ENCODE measurements at places on chromosomes 3 and 15.

DNA sequence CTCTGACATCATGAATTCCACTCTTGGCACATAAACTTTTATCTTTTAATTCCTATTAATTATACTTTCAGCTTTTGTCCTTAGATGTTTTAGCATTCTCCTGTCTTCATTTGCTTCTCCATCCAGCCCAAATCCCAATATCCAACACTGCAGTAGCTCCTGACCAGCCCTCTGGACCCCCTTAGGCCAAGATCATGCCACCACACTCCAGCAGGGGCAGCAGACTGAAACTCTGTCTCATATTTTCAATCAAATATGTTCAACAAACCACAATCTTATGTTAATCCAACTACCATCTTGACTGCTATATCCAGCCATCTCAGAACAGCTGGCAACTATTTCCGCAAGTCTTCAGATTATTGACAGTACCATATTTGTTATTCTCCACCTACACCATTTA, 315.8 kb upstream of the ROBO2 start:
- DNase-seq, result no peak

DNA sequence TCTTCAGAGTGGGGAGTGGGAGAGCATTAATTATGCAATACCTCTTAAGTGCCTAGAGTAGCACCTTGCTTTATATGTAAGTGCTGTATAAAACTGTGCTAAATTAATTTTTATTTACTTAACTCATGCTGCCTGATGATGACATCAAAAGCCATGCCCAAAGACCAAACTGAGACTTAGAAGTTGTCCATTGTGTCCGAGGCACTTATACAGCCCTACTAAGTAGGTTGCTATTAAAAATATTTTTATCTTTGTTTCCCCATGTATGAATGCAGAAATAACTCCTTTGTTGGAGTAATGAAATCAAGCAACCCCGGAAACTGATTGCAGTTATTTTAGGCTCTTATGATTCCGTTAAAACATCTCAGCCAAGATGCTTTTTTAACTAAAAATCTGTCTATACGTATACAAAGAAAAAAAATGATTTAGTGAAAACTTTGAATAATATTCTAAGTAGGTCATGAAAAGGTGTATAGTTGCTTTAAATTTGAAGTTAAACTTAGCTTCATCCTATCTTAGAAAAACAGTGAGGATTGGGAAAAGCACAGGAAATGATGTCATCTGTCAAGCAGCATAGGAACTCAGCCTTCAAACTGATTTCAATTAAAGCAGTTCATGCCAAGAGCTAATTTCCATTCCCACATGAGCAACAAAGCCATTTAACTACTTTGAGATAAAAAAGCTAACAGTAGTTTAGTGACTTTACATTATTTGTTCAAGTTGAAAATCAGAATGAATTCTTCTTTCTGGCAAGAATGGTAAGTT, 43.0 kb downstream of the FBN1 start:
- DNase-seq, result no peak

GRCh38 chr15:89495638-89496145, 691 bp downstream of the RHCG start:
- no peak for DNase-seq

GRCh38 chr3:127822041-127822681, at the start of gene MGLL:
Gene MGLL, minus strand, starts transcription at chr3:127822515. Its CDS starts 197 bp downstream, at chr3:127822318.
- no peak for DNase-seq

GRCh38 chr3:50816894-50817293, 142.2 kb downstream of the DOCK3 start:
- no peak for DNase-seq

DNA sequence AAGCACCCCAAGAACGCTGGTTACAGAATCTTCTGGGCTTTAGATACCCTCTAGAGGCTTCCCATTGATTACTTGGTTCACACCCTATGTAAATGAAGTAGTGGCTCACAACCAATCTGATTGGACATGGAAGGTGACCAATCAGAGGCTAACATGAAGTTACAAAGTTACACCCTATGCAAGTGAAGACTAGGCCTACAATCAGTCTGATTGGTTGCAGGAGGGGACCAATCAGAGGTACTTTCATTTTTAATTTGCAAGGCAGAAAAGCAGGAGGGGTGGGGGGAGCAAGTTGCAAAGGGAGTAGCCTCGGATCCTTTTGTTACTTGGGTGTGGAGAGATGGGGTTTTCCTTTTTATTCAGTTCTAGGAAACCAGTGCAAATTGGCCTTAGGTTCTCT, 11.1 kb upstream of the RTP2 start:
- no peak for DNase-seq

DNA sequence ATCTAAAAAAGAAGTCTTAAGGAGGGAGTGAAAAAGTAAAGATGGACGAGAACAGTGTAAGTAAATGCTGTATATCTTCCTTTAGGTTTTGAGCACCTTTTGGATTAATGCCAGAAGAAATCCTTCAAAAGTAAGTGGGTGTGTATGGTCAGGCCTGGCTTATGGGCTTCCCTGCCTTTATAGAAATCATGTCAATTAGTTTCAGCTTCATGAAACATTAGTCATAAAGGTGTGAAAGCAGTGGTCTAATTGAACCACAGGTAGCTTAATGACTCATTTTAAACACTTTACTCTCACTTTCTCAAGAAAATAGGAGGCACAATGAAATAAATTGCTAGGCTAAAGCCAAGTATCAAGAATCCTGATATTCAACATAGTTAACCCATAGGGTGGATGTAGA, 467.4 kb upstream of the DPPA4 start:
- no peak for DNase-seq

GRCh38 chr3:121836481-121836880, 1.5 kb downstream of the EAF2 start:
- no peak for DNase-seq

- DNase-seq, result no peak
Observed at GRCh38 chr15:35713733-35714132, 167.8 kb upstream of the DPH6 start.

DNA sequence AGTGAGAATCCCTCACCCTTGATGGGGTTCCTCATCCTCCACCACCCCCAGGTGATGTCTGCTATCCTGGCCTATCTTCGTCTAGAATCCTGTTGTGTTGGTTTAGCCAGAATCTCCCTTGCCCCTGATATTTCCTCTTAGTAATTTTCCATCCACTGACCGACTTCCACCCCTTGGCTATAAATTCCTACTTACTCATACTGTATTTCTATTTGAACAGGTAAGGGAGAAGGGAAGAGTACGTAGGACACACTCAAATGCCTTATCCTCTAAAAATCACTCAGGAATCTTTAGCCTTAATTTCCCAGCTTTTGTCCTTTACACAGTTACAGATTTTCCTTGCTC, 678 bp upstream of the TFG start:
- DNase-seq, result no peak

DNA sequence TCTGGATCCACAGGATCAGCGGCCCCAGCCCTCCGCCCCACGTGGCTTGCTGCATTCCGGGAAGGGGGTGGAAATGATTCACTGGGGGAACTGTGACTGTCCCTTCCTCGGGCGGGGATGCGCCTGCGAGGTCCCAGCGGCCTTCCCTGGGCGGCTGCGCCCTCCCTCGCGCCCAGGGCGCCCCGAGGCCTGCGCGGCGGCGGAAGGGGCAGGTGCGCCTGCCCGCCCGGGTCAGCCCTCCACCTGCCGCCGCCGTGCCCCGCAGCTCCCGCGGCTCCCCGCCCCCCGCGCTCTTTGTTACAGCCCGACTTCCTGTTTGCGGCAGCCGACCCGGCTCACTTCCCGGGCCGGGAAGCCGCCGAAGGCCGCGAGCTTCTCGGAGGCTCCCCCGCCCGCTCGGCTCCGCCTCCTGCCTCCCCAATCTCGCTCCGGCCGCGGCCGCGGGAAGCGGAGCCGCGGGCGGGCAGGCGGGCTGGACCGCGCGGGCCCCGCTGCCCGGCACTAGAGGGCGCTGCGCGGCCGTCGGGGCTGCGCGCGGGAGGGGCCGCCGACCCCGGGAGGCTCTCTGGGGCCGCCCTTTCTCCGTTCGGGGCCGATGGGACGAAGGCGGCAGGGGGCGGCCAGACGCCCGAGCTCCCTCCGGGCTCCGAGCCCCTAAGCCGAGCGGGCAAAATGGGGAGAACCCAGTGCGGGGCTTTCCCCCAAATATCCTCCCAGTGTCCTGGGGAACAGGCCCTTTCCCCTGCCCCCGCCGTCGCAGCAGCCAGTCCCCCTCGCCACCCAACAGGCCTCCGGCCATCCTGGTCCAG, 11.5 kb upstream of the CHAC1 start:
- DNase-seq, result peak; percentile 88

- peak; percentile 65 for DNase-seq
Observed at GRCh38 chr15:62066663-62067447, at the start of gene C2CD4A. Gene C2CD4A, plus strand, starts transcription at chr15:62066977. Its CDS starts 637 bp downstream, at chr15:62067614.

DNA sequence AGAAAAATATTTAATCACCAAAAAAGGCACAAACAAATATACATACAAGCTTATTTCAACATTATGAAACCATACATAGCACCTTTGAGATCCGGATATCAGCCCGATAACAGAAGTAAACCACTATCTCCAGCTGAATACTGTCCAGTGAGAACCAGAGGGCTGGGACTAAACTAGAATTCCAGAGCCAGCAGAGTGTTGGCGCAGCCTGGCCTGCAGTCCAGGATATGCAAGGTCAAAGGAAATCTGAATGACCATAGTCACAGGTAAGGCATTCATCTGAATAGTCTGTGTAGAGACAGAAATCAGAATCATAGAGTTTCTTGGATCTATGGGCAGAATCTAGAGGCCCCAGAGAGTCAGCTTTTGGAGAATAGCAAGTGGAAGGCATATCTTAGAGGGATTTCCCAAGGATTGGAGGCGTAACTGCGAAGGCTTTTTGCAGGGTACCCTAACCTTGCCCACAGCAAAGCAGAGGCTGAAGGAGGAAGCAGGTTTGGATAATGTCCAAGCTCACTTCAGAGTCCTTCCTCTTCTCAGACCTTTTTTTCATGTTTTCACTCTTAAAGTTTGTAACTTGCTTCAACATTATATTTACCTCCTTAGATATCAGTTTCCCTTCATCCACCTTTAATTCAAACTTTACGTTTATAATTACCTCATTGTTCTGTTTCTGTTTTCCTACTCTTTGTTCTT, 32.5 kb upstream of the TP63 start:
- no peak for DNase-seq

- peak; percentile 67 for DNase-seq
Observed at GRCh38 chr3:46236294-46237054, 5.8 kb upstream of the CCR3 start.

GRCh38 chr3:130546920-130547679, 30.1 kb downstream of the COL6A6 start:
- DNase-seq, result no peak

DNA sequence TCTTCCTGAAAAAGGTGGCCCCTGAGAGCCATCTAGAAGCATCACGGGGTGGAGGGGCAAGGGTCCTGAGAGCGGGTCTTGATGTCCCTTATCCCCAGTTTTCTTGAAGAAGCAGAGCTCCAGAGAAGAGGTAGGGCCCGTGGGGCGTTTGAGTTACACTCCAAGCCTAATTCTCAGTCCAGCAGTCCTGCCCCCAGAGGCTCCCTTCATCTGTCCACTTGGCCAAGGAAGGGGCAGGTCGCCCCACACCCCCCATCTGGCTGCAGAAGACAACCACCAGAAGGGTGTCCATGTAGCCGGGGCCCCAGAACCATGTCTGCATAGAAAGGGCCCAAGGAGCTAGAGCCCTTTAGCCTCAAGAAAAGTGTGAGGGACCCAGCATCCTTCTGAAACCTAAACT, 25.5 kb upstream of the RPL32 start:
- DNase-seq, result no peak
